ENCODE measurements at places on chromosomes 3 and 15.

DNA sequence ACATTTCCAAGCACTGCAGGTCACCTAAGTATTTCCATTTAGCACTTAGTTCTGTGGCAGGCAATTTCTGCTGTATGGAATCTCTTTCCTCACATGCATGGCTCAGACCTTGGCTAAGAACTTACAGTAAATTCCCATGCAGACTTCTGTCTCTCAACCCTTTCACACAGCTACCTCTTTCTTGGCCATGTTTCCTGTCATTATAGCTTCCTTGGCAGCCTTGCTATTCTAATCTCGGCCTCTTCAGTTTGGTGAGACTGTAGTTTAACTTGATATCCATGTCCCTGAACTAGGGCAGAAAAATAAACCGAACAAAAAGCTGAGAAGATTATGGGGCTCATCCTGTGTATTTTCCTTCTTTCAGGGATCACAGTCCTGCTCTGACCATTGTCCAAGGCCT, 96.0 kb downstream of the SPATA16 start:
- no peak overlapping the region for H3K4me3 ChIP-seq
- no peaks in the 10 kb centered on the region for H3K4me1 ChIP-seq
- H3K27me3 ChIP-seq = no peaks in the 10 kb centered on the region
- H3K36me3 ChIP-seq = no peaks in the 10 kb centered on the region
- H3K27ac ChIP-seq = no peak overlapping the region

DNA sequence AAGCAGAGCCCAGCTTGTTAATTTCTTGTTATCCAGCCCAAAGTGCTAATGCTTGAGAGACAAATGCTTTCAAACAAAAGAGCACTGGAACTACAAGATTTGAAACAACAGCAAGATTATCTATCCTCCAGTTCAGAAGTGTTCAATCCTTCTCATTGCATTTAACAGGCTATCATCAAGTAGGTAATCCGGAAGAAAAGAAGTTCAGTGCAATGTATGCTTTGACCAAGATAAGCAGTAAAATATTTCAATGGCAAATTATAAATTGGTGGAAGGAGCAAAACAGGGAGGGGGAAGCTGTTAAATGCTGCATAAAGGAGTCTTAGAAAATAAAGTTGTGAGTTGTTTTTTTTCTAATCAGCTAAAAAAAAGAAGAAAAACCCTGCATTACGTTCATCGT, 8.8 kb downstream of the LRIG1 start:
- H3K36me3 ChIP-seq = no peaks in the 10 kb centered on the region
- DNase-seq = no peak
- peaks cover 94% of the 10 kb centered on the region for H3K4me1 ChIP-seq
- H3K4me3 ChIP-seq = no peak overlapping the region

DNA sequence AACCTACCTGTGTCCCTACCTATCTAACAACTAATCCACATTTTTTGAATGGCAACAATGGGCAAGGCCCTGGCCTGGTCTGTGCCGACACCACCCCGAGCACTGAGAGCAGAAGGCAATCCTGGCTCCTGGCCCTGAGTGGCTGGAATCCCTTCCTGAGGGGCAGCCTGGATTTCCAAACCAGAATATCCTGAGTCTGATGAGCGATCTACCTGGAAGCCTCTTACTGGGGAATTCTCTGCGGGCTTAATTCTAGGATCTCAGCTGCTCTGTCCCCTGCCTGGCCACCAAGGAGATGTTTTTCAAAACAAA, 22.1 kb downstream of the ATP2B2 start:
- no peak overlapping the region for H3K27ac ChIP-seq
- H3K4me1 ChIP-seq = no peaks in the 10 kb centered on the region
- no peaks in the 10 kb centered on the region for H3K27me3 ChIP-seq
- no peaks in the 10 kb centered on the region for H3K36me3 ChIP-seq

- no peak for DNase-seq
- H3K4me1 ChIP-seq = peaks cover 52% of the 10 kb centered on the region
- no peaks in the 10 kb centered on the region for H3K36me3 ChIP-seq
- no peaks in the 10 kb centered on the region for H3K27me3 ChIP-seq
- peak overlapping the region; percentile 57 for H3K27ac ChIP-seq
- H3K4me3 ChIP-seq = no peak overlapping the region
Observed at GRCh38 chr3:8516047-8516661, 14.5 kb downstream of the LMCD1 start.

GRCh38 chr3:64318001-64318400, 92.7 kb upstream of the PRICKLE2 start:
- no peak for DNase-seq
- H3K27ac ChIP-seq = no peak overlapping the region
- H3K36me3 ChIP-seq = no peaks in the 10 kb centered on the region
- peaks cover 6% of the 10 kb centered on the region for H3K4me1 ChIP-seq
- no peaks in the 10 kb centered on the region for H3K27me3 ChIP-seq

- no peak overlapping the region for H3K4me3 ChIP-seq
- DNase-seq = no peak
- H3K27ac ChIP-seq = no peak overlapping the region
- no peaks in the 10 kb centered on the region for H3K4me1 ChIP-seq
- H3K36me3 ChIP-seq = peaks cover 50% of the 10 kb centered on the region
Observed at GRCh38 chr3:58144478-58145325, 66.1 kb downstream of the DNASE1L3 start.

- H3K27ac ChIP-seq = no peak overlapping the region
- H3K27me3 ChIP-seq = no peaks in the 10 kb centered on the region
- no peaks in the 10 kb centered on the region for H3K4me1 ChIP-seq
- H3K36me3 ChIP-seq = no peaks in the 10 kb centered on the region
- DNase-seq = no peak
Observed at GRCh38 chr3:184981071-184981470, 169.1 kb downstream of the VPS8 start.

GRCh38 chr3:155730843-155731242, 14.0 kb downstream of the PLCH1 start:
- H3K27me3 ChIP-seq = no peaks in the 10 kb centered on the region
- DNase-seq = no peak
- no peak overlapping the region for H3K4me3 ChIP-seq
- H3K36me3 ChIP-seq = no peaks in the 10 kb centered on the region
- H3K4me1 ChIP-seq = no peaks in the 10 kb centered on the region

DNA sequence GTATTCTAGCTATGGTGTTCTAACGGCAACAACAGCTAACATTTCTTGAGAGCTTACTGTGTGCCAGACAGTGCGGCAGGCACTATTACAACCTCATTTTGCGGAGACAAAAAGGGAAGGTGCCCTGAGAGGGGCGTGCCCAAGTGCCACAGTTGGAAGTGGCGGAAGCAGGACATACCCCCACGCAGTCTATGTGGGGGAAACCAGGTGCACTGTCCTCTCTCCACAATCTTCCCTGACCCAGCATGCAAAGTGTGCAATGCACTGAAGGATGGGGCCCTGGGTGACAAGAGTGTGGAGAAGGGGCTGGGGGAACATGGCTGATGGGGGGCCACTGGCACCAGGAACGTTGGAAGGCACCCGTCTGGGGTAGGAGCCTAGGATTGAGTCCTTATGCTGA, 8.6 kb downstream of the ANP32A start:
- H3K27ac ChIP-seq = peak overlapping the region; percentile 75
- no peak for DNase-seq
- no peaks in the 10 kb centered on the region for H3K36me3 ChIP-seq
- H3K4me1 ChIP-seq = peaks cover 86% of the 10 kb centered on the region
- no peaks in the 10 kb centered on the region for H3K27me3 ChIP-seq

GRCh38 chr3:32707026-32707370, 22.0 kb downstream of the CNOT10 start:
- no peak for DNase-seq
- H3K27me3 ChIP-seq = no peaks in the 10 kb centered on the region
- H3K4me3 ChIP-seq = no peak overlapping the region
- H3K4me1 ChIP-seq = no peaks in the 10 kb centered on the region

- H3K27ac ChIP-seq = no peak overlapping the region
- no peak overlapping the region for H3K4me3 ChIP-seq
- peaks cover 9% of the 10 kb centered on the region for H3K4me1 ChIP-seq
- H3K27me3 ChIP-seq = no peaks in the 10 kb centered on the region
Observed at GRCh38 chr3:120344349-120344748, 4.8 kb downstream of the LRRC58 start.

GRCh38 chr15:84893607-84894006, 9.1 kb downstream of the SLC28A1 start:
- no peak overlapping the region for H3K27ac ChIP-seq
- no peaks in the 10 kb centered on the region for H3K4me1 ChIP-seq
- no peak for DNase-seq
- H3K4me3 ChIP-seq = no peak overlapping the region
- no peaks in the 10 kb centered on the region for H3K27me3 ChIP-seq

DNA sequence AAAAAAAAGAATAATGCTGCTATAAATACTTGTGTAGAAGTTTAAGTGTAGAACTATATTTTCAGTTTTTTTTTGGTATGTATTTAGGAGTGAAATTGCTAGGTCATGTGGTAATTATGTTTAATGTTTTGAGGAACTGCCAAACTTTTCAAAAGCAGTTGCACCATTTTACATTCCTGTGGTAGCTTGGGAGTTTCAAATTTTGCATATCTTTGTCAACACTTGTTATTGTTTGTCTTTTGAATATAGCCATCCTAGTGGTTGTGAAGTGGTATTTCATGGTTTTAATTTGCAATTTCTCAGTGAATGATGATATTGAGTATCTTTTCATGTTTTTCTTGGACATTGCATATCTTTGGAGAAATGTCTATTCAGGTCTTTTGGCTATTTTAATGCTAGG, 30.4 kb downstream of the SKIL start:
- H3K27ac ChIP-seq = no peak overlapping the region
- no peak overlapping the region for H3K4me3 ChIP-seq
- H3K36me3 ChIP-seq = peaks cover 92% of the 10 kb centered on the region
- no peak for DNase-seq

GRCh38 chr3:29344154-29344553, 63.3 kb downstream of the RBMS3 start:
- H3K27me3 ChIP-seq = no peaks in the 10 kb centered on the region
- no peaks in the 10 kb centered on the region for H3K36me3 ChIP-seq
- no peak overlapping the region for H3K4me3 ChIP-seq
- DNase-seq = no peak

GRCh38 chr3:5314897-5315296, 127.4 kb downstream of the EDEM1 start:
- H3K4me3 ChIP-seq = no peak overlapping the region
- no peak for DNase-seq
- no peaks in the 10 kb centered on the region for H3K36me3 ChIP-seq
- no peaks in the 10 kb centered on the region for H3K27me3 ChIP-seq

GRCh38 chr3:40387001-40387894, at the start of gene ENTPD3:
Gene ENTPD3, plus strand, starts transcription at chr3:40387184. Its CDS starts 874 bp downstream, at chr3:40388058.
- H3K4me3 ChIP-seq = peak within 1 kb of the TSS; percentile 46
- no peaks in the 10 kb centered on the region for H3K27me3 ChIP-seq
- no peaks in the 10 kb centered on the region for H3K36me3 ChIP-seq
- no peak for DNase-seq

- no peaks in the 10 kb centered on the region for H3K36me3 ChIP-seq
- H3K27ac ChIP-seq = no peak overlapping the region
- DNase-seq = no peak
- no peak overlapping the region for H3K4me3 ChIP-seq
- no peaks in the 10 kb centered on the region for H3K27me3 ChIP-seq
Observed at GRCh38 chr3:63089007-63089750, 188.9 kb upstream of the SYNPR start.

- no peak overlapping the region for H3K4me3 ChIP-seq
- H3K27ac ChIP-seq = peak overlapping the region; percentile 95
- H3K4me1 ChIP-seq = peaks cover 74% of the 10 kb centered on the region
- DNase-seq = no peak
- no peaks in the 10 kb centered on the region for H3K36me3 ChIP-seq
Observed at GRCh38 chr3:38031022-38031994, 1.9 kb upstream of the PLCD1 start.

DNA sequence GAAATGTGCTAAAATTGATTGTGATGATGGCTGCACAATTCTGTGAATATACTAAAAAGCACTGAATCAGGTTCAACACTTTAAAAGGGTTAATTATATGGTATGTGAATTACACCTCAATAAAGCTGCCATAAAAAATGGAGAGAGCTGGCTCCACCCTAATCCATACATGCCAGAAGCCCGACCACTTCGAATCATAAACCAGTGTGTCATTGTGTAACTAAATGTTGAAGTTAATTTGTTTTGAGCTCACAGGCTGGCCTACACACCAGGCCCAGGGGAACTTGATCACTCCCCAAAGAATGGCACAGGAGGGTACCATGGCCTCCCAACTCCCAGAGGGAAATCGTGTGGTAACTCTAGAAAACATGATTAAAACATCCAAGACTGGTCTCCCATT, 14.0 kb downstream of the PLCD1 start:
- no peak overlapping the region for H3K4me3 ChIP-seq
- H3K27ac ChIP-seq = no peak overlapping the region
- H3K36me3 ChIP-seq = peaks cover 20% of the 10 kb centered on the region
- H3K4me1 ChIP-seq = no peaks in the 10 kb centered on the region
- H3K27me3 ChIP-seq = no peaks in the 10 kb centered on the region
- no peak for DNase-seq

DNA sequence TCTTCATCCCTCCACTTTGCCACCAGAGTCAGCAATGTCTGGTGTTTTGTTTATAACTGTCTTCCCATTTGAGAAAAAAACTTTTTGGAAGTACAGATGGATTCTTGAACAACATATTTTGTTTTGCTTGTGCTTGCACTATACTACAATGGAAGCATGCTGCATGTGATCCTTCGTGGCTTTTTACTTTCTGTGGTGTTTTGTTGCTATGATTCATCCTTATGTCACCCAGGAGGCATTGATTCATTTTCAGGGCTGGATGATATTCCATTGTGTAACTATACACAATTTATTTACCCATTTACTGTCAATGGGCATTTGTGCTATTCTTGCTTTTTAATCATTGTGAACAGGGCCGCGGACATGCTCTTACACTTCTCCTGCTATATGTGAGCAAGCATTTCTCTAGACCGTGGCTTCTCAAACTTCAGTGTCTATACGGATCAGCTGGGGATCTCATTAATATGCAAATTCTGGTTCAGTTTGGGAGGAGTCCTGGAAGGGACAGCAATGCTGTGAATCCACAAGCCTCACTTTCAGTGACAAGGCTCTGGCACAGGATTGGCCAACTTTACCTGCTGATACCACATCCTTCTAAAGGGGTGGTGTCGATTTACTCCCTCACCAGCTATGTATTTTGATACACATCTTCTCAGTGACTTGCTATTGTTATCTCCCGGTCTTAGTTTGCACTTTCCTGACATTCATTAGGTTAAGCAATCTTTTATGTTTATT, 65.9 kb downstream of the POLR2M start:
- no peak for DNase-seq
- no peak overlapping the region for H3K4me3 ChIP-seq
- no peaks in the 10 kb centered on the region for H3K36me3 ChIP-seq
- H3K27ac ChIP-seq = no peak overlapping the region
- no peaks in the 10 kb centered on the region for H3K4me1 ChIP-seq

DNA sequence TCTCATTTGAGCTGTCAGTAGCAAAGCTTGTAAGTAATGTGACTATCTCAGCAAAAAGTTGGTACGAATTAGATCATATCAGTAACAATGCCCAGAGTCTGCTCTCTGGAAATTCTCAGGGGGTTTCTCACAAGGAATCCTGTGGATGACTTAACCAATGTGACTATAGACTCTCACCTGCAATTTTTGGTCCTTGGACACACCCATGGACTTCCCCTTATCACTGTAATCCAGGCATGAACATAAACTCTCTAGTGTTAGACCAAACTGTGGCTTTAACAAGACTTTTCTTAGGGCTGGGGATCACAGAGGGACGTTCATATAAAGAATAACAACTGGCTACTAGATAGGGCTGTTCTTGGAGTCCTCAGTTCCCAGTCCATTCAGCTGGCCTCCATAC, 3.9 kb upstream of the ZNF80 start:
- DNase-seq = no peak
- H3K4me3 ChIP-seq = no peak overlapping the region
- no peaks in the 10 kb centered on the region for H3K27me3 ChIP-seq
- H3K27ac ChIP-seq = no peak overlapping the region
- H3K36me3 ChIP-seq = no peaks in the 10 kb centered on the region
- no peaks in the 10 kb centered on the region for H3K4me1 ChIP-seq

- no peak overlapping the region for H3K27ac ChIP-seq
- no peak overlapping the region for H3K4me3 ChIP-seq
- H3K36me3 ChIP-seq = no peaks in the 10 kb centered on the region
Observed at GRCh38 chr15:98875309-98875708, 132.3 kb downstream of the PGPEP1L start.
